Adrenal gland (tissue), 19 donors: ENCODE measurements at places on chromosomes 4 and X. TPM values are rescaled to one million over a fixed set of nuclear protein-coding genes. Genes with fewer than 3 reads are reported as not detected.

GRCh38 chrX:137574784-137575293 is 8.9 kb downstream of the ZIC3 start:
- H3K27me3 ChIP-seq, result peaks cover 79% of the 10 kb centered on the region
- no peaks in the 10 kb centered on the region for H3K36me3 ChIP-seq
- H3K4me1 ChIP-seq, result no peaks in the 10 kb centered on the region
- DNase-seq, result no peak
- no peak overlapping the region for H3K27ac ChIP-seq
- H3K4me3 ChIP-seq, result no peak overlapping the region

DNA sequence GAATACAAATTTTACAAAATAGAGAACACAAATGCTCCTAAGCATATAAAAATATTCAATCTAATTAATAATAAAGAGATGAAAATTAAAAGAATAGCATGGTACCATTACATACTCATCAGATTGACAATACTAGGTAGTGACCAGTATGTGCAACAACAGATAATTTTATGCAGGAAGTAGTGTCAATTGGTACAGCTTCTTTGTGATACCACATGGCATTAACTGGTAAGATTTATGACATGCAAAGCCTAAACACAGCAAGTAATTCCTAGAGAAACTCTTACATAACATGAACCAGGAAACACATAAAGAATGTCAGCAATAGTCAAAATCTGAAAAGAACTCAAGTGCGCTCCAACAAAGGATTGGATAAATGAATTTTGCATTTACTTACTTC is 26.3 kb downstream of the CXCL2 start:
- H3K4me3 ChIP-seq, result no peak overlapping the region
- no peaks in the 10 kb centered on the region for H3K27me3 ChIP-seq
- H3K27ac ChIP-seq, result no peak overlapping the region
- H3K36me3 ChIP-seq, result no peaks in the 10 kb centered on the region

Gene ZAR1
- not detected for total RNA-seq

Gene ALAS2
- not detected for total RNA-seq

DNA sequence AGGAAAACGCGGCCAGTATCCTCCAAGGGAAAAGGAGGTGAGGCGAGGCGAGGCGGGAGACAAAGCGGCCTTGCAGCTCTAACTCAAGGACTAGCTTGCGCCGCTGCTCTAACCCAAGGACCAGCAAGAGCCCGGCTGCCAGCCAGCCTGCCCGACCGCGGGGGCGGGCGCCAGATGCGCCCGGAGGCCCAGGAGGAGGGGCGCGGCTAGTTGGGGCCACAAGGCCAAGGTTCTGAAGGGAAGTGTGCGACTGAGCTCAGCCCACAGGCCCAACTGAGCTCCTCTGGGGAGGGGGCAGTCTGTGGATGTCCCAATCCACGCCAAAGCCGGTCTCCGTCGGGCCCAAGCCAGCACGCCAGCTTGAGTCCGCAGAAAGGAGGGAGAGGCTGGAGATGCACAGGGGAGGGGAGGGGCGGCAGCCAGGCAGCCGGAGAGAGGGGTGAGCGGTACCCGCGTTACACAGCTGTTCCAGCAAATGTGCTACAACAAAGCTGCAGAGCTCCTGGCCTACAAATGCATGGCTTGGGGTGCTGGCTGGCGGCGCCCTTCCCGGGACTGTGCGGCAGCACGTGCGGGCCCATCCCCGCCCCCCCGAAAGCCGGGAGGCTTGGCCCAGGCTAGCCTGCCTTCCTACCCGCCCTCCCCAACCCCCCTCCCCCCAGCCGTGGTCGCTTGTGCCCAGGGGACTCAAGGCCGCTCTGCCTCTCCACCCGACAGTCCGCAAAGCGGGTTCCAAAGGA is 637 bp downstream of the AMER1 start:
- H3K4me1 ChIP-seq, result peaks cover 16% of the 10 kb centered on the region
- H3K27ac ChIP-seq, result peak overlapping the region; percentile 91

- H3K4me3 ChIP-seq, result no peak overlapping the region
- H3K36me3 ChIP-seq, result no peaks in the 10 kb centered on the region
- no peak overlapping the region for H3K27ac ChIP-seq
Measured at GRCh38 chrX:43643201-43643600, 12.9 kb upstream of the MAOA start.

DNA sequence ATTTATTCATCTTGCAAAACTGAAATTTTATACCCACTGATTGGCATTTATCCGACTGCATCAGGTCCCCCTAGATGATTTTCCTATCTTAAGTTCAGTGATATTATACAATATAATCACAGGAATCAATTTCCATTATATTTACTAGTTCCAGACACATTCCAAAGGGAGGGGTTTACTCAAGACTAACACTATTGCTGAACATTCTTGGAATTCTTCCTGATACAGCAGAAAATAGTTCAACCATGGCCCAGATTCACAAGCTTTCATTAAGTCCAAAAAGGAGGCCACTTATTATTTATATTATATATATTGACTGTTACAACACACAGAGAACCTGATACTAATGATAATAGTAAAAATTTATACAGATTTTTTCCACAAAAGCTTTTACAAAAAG is 2353.6 kb downstream of the PCDH7 start:
- no peaks in the 10 kb centered on the region for H3K36me3 ChIP-seq
- no peak overlapping the region for H3K27ac ChIP-seq

- no peak overlapping the region for H3K4me3 ChIP-seq
- no peaks in the 10 kb centered on the region for H3K27me3 ChIP-seq
- no peak for DNase-seq
- no peaks in the 10 kb centered on the region for H3K4me1 ChIP-seq
- no peaks in the 10 kb centered on the region for H3K36me3 ChIP-seq
- H3K27ac ChIP-seq, result no peak overlapping the region
Measured at GRCh38 chr4:109146499-109146898, 156.0 kb downstream of the COL25A1 start.

Gene PF4V1
- total RNA-seq, result not detected

Gene COL25A1
- total RNA-seq, result 1.6 TPM

DNA sequence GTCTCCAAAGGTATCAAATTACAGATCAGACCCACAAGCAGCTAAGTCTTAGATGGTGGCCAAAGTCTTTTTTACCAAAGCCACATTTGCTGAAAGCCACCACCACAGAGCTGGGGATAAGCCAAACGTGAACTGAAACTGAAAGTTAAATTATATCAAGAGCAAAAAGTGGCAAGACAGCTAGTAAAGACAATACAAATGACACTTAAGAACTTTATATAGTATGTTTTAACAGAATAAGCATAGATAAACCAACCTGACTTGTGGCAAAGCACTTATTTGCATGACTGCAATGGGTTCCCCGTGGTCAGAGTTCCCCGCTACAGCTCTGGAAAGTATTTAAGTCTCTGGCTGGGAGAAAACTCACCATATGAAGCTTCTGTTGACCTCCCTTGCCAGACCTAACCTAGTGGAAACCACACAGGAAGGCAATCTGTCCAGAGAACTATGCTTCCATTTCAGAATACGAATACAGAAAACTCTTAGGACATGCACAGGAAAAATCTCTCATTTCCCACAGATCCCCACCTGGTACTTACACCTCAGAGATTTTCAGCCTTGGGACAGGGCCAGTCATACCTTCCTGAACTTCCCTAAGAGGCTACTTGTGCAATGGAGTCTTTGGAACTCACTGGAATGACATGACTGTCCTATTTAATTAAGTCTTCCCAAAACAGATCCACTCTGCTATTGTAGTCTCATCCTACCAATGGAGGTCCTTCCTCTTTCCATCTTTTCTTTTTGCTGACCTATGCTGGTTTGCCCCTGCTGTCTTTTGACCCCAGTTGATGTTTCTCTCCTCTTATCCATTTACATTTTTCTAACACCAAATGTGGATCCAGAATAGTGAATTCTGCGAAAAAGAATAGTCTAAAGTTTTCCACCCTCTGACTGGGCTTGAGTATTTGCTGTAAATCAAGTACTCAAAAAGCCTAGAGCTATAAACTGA is 225.1 kb downstream of the NR3C2 start:
- H3K4me1 ChIP-seq, result no peaks in the 10 kb centered on the region
- no peak overlapping the region for H3K27ac ChIP-seq
- H3K4me3 ChIP-seq, result peak overlapping the region; percentile 1
- no peaks in the 10 kb centered on the region for H3K36me3 ChIP-seq
- no peaks in the 10 kb centered on the region for H3K27me3 ChIP-seq

Gene DDIT4L
- total RNA-seq, result 3.8 TPM

GRCh38 chr4:138897811-138898226 is 117.8 kb upstream of the NOCT start:
- no peaks in the 10 kb centered on the region for H3K27me3 ChIP-seq
- H3K4me1 ChIP-seq, result no peaks in the 10 kb centered on the region
- no peak for DNase-seq
- H3K27ac ChIP-seq, result no peak overlapping the region
- H3K36me3 ChIP-seq, result no peaks in the 10 kb centered on the region
- no peak overlapping the region for H3K4me3 ChIP-seq

- no peak overlapping the region for H3K4me3 ChIP-seq
- no peaks in the 10 kb centered on the region for H3K4me1 ChIP-seq
- no peaks in the 10 kb centered on the region for H3K36me3 ChIP-seq
- H3K27me3 ChIP-seq, result no peaks in the 10 kb centered on the region
- no peak overlapping the region for H3K27ac ChIP-seq
- DNase-seq, result no peak
Measured at GRCh38 chr4:1986578-1987210, 22.1 kb downstream of the NELFA start.

- H3K36me3 ChIP-seq, result no peaks in the 10 kb centered on the region
- H3K27me3 ChIP-seq, result no peaks in the 10 kb centered on the region
- no peak overlapping the region for H3K4me3 ChIP-seq
Measured at GRCh38 chr4:75340561-75340960, 173.6 kb downstream of the RCHY1 start.

Gene CABS1
- total RNA-seq, result not detected

DNA sequence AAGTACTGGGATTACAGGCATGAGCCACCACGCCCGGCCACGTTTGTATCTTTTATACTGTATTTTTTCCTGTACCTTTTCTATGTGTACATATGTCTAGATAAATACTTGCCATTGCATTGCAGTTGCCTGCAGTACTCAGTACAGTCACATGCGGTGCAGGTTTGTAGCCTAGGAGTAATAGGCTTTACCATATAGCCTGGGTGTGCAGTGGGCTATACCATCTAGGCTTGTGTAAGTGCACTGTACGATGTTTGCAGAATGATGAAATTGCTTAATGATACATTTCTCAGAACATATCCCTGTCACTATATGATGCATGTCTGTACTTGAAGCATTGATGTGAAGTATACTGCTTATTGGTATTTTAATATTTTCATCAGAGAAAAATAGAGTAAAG is 115.4 kb upstream of the PUDP start:
- H3K4me3 ChIP-seq, result no peak overlapping the region
- H3K4me1 ChIP-seq, result no peaks in the 10 kb centered on the region
- H3K27me3 ChIP-seq, result no peaks in the 10 kb centered on the region
- no peaks in the 10 kb centered on the region for H3K36me3 ChIP-seq
- DNase-seq, result no peak

- H3K4me3 ChIP-seq, result no peak overlapping the region
- no peaks in the 10 kb centered on the region for H3K36me3 ChIP-seq
- no peaks in the 10 kb centered on the region for H3K4me1 ChIP-seq
- peaks cover 12% of the 10 kb centered on the region for H3K27me3 ChIP-seq
- no peak for DNase-seq
- H3K27ac ChIP-seq, result no peak overlapping the region
Measured at GRCh38 chrX:113770071-113770470, 813.8 kb upstream of the HTR2C start.

DNA sequence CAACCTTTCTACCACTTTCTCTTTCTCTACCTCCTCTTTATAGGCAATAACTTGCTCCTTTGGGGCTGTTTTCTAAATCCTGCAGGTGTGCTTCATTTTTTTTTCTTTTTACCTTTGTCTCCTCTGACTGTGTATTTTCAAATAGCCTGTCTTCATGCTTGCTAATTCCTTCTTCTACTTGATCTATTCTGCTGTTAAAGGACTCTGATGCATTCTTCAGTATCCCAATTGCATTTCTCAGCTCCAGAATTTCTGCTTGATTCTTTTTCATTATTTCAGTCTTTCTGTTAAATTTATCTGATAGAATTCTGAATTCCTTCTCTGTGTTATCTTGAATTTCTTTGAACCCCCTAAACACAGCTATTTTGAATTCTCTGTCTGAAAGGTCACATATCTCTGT is 67.7 kb upstream of the IL2 start:
- no peak overlapping the region for H3K4me3 ChIP-seq
- H3K27ac ChIP-seq, result no peak overlapping the region
- no peaks in the 10 kb centered on the region for H3K27me3 ChIP-seq
- H3K36me3 ChIP-seq, result no peaks in the 10 kb centered on the region
- no peak for DNase-seq

- H3K4me3 ChIP-seq, result no peak overlapping the region
- H3K27me3 ChIP-seq, result no peaks in the 10 kb centered on the region
- H3K27ac ChIP-seq, result no peak overlapping the region
Measured at GRCh38 chr4:5517372-5517771, 191.0 kb downstream of the EVC2 start.

Gene LPAR4
- not detected for total RNA-seq
